ENCODE measurements at places on chromosomes 13 and 19.

DNA sequence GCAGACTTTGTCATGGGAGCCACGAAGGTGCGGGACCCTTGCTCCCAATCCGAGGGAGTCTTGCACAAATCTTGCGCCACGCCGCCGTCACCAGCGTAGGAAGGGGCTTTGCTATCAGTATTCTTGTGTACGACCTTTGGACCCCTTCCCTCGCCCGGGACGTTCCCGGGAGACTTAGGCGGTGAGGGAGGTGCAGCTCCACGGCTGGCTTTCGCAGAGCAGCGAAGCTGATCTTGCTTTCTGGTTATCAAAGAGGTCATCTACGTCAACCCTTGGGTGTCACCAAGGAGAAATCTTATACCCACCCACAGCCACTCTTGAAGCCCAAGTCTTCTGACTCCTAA, 583 bp downstream of the TECR start:
- DNase-seq = no peak

DNA sequence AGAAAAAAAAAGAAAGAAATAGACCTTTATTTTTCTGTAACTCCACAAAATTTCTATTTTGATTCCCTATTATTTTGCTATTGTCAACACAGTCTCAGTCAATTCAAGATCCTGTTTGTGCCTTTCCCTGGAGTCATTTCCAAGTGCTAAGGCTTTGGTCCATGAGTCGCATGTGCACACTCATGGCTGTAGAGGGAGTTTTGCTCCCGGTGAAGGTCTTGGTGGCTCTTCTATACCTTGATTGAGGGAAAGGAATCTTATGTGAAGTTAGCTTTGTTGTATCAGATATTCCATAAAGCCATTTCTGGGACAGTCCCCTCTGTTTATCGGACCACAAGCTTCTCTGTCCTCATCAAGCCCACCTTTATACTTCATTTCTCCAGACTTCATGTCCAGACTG, 58.7 kb upstream of the ALOX5AP start:
- DNase-seq = no peak

GRCh38 chr13:98485561-98485960, 91.3 kb downstream of the STK24 start:
- DNase-seq = no peak

GRCh38 chr13:74476365-74476764, 342.2 kb upstream of the KLF12 start:
- no peak for DNase-seq

DNA sequence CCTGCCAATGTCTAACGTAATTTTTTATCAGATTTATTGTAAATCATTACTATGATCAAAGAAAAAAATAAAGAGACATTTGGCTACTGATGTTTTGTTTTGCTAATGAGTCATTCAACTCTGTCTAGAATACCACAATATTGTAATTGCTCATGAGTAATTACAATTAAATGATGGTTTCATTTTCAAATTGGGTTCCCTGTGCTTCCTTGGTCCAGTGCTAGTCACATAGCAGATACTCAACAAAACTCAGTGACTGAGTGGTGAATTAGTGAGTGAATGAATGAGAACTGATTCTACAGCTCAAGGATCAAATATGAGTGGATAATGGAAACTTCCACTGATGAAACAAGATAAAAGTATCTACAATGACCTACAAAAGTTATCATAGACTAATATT, 304.7 kb downstream of the POU4F1 start:
- DNase-seq = no peak
